ENCODE measurements at places on chromosomes 4 and X. TPM values are rescaled to one million over a fixed set of nuclear protein-coding genes. Genes with fewer than 3 reads are reported as not detected.

CLGN gene
- 4.5 TPM for polyA plus RNA-seq

AREG gene
- 0.90 TPM for polyA plus RNA-seq

SHOX gene
- 0.11 TPM for polyA plus RNA-seq

TMPRSS11D gene
- polyA plus RNA-seq, result 0.26 TPM

CENPU gene
- 23.2 TPM for polyA plus RNA-seq

- peak; percentile 81 for DNase-seq
Measured at GRCh38 chr4:108018040-108018883, 28.6 kb downstream of the HADH start.

GRCh38 chr4:4856071-4857000 is 3.1 kb upstream of the MSX1 start:
- no peak for DNase-seq

- DNase-seq, result no peak
Measured at GRCh38 chr4:54015423-54016030, 48.9 kb downstream of the CHIC2 start.

DNA sequence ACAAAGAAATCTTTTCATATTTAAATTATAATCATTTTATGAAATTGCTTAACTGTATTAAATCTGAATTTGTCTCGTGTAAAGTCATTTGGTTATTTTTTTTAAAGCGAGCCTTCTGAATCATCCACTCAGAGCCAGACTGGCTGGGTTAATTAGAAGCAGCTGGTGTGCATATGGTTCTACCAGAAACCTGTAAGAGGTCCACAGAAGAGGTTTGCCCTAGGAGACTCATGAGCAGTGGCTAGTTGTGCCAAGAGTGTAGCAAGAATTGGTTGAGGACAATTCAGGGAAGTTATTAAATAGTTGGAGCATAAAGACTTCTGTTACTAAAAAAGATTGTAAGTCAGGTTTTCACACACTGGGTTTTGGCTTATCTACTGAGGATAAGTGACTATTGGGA is 267.4 kb downstream of the IL1RAPL2 start:
- DNase-seq, result no peak

GRCh38 chr4:26978387-26979053 is 117.9 kb downstream of the STIM2 start:
- DNase-seq, result no peak

- peak; percentile 78 for DNase-seq
Measured at GRCh38 chrX:40008791-40009461, 88.8 kb downstream of the BCOR start.

GRCh38 chr4:148396986-148397673 is 45.1 kb downstream of the NR3C2 start:
- DNase-seq, result no peak

DNA sequence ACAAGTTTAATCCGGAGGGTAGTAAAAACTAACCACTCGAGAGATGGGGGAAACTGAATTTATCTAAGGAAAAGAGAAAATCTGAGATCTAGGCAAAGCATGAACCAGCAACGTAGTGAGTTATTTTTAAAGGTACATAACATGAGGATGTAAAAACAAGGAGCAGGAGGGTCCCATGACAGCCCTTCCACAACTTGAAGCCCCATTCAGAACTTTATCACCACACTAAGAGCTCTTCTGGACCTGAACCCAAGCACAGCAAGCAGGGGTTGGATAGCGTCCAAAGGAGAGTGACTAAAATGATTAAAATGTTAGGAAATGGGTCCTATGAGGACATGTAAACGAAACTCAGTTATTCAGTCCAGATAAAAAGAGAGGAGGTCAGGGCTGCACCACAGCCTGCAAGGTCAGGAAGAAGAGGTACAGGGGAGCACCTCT is 16.2 kb downstream of the SH3RF1 start:
- DNase-seq, result peak; percentile 63

DNA sequence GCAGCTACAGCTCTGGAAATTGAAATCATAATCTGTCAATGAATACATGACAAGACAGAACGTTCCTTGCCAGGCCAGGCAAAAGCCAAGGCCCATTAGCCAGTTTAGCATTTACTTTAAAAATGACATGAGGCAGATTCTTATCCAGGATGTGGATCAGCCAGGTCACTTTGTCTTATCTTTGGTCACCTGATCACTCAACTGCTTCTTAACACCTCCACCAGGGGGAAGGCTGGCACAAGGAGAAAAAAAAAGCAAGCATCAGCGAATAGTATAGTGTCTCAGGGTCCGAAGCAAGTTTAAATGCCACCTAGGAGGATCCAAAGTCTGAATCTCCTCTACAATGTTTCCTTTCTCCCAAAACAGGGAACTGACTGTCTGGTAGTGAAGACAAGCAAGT is 18.8 kb downstream of the ATP1B4 start:
- no peak for DNase-seq

DNA sequence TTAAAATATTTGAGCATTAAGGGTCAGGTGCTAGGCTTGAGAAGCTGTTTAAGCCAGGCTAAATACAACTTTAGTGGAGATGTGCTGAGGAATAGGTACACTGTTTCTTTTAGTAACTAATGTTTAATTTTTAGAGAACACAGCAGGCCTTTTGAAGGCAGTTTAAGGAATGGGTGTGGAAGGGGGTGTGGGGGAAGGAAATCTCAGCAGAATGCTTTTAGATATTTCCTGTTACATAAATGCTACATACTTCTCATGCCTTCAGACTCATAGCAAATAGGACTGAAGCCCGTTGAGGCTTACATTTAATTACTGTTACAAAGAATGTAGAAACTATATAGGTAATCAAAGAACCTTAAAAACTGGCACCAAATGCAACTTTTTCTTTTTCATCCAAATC is 66.3 kb downstream of the WWC2 start:
- DNase-seq, result no peak

DNA sequence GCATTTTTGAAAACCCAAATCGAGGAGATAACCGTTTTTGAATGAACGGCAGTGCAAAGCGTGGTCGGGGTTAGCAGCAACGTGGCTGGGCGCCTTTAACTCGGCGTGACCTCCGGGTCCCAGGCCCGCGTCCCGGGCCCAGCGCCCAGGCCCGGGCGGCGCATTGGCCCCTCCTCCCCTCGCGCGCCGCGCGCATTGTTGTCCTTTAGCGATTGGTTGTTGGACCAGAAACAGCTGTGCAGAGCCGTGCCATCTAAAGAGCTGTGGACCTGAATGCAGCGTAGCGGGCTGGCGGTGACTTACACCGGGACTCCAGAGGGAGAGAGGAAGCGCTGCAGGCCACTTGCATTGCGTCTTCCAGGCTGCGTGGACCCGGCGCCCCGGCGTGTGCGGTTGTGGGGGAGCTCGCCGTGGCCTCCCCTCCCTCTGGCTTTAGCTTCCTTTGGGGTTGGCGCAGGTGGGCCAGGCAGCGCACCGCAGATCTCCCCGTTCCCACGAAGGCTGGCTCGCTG is at the start of gene STOX2:
TSS of gene STOX2 (plus strand) at position 227 of the 512 bp plus-strand sequence. CDS start 1,484 bp downstream, outside the sequence.
- DNase-seq, result peak; percentile 87

DNA sequence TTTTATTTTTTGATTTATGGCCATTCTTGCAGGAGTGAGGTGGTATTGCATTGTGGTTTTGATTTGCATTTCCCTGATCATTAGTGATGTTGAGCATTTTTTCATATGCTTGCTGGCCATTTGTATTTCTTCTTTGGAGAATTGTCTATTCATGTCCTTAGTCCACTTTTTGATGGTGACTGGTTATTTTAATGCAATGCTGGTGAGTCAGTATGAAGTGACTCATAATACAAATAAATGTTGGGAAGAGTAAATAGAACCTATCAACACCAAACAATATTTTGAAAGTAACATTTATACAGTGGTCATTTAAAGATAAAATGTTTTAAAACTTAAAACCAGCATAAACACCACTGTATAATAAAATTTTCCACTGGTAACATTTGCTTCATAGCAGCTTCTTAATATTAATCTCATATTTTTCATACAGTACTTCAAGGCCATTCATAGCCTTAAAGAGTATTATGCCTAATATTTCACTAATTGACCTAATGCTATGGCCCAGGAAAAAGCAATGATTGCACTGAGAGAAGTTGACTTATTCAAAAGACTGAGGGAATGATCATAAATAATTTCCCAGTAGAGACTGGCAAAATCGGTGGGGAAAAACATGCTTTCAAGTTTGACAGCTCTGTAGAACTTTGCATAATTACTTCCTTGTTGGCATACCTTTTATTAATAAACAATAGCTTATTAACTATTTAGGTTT is 33.9 kb downstream of the CASK start:
- no peak for DNase-seq

DNA sequence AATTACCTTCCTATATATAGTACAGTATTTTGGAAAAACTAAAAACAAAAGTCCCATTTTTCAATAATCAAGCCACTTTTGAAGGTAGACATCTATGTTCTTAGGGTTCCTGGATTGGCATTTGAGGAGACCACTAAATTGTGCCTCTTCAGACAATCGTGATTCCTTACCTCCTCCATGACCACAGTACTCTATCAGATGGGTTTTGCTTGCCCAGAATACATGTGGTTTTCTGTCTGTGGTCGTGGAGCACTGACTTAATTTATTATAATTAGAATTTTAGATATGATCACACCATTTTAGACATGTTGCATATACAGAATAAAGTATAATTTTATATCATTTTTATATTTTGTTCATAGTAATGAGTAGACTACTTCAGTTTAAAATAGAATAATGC is 67.9 kb downstream of the NDST3 start:
- DNase-seq, result no peak

DNA sequence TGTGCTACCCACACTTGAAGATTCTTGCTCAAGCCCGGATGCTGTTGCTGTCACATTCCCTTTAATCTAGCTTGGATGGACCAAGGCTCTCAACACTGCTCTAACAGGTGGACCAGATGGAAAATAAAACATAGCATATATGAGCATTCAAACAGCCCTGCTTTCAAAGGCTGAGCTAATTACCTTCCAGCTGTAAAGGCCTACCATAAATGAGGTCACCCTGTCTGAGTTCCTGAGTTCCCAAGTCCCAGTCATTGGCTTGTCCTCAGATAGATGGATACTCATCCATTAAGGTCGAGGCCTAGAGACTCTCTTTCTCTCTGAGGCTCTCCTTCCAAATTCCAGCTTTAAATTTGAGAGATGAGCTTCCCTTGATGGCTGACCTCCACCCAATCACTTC is 147.5 kb downstream of the STOX2 start:
- no peak for DNase-seq
